Tibial nerve (tissue), 4 donors: ENCODE measurements at places on chromosomes 3 and 15. TPM values are rescaled to one million over a fixed set of nuclear protein-coding genes. Genes with fewer than 3 reads are reported as not detected.
A peak's percentile ranks its signal among the peaks of the same experiment; 100 is the strongest.

Gene TF
- 5.2 TPM for total RNA-seq

Gene LOXL1
- total RNA-seq, result 27.1 TPM

Gene NME9
- not detected for total RNA-seq

Gene MUC20
- total RNA-seq, result 67.5 TPM

Gene HYAL1
- 23.2 TPM for total RNA-seq

Gene UPK1B
- total RNA-seq, result not detected

Gene CHRNA7
- 1.3 TPM for total RNA-seq

Gene CYP8B1
- total RNA-seq, result not detected

Gene TFDP2
- 59.0 TPM for total RNA-seq

Gene ATP2C1
- total RNA-seq, result 62.5 TPM

Gene ANKUB1
- 0.84 TPM for total RNA-seq

Gene SLC25A26
- 21.0 TPM for total RNA-seq

Gene CCR4
- total RNA-seq, result not detected

Gene TMEM207
- total RNA-seq, result not detected

Gene PRR20G
- not detected for total RNA-seq

Gene ITGB5
- 172 TPM for total RNA-seq

Gene SEMA7A
- 35.6 TPM for total RNA-seq

Gene ZNF80
- not detected for total RNA-seq

Gene GOLGA8H
- total RNA-seq, result 1.1 TPM

DNA sequence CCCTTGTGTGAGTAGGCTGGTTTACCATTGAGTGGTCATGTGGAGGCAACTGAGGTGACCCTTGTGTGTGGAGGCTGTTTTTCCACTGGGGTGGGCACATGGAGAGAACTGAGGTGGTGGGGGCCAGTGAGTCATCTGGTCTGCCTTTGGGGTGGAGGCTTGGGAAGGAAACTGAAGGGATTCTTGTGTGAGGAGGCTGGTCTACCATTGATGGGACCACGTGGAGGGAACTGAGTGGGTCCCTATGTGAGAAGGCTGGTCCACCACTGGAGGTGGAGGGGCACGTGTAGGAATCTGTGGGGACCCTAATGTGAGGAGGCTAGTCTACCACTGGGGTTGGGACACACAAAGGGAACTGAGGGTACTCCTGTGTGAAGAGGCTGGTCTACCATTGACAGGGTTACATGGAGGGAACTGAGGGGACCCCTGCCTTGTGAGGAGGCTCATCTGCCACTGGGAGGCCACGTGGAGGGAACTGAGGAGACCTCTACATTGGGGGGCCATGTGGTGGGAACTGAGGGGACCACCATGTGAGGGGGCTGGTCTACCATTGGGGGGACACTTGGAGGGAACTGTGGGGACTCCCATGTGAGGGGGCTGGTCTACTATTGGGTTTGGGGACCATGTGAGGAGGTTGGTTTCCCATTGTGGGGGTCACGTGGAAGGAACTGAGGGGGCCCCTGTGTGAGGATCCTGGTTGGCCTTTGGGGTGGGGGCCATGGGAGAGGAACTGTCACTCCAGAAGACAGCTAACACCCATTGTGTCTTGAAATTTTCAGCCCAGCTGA, 164.5 kb downstream of the WNT7A start:
- H3K27me3 ChIP-seq, result no peaks in the 10 kb centered on the region
- H3K27ac ChIP-seq, result no peak overlapping the region
- no peaks in the 10 kb centered on the region for H3K36me3 ChIP-seq
- DNase-seq, result no peak

DNA sequence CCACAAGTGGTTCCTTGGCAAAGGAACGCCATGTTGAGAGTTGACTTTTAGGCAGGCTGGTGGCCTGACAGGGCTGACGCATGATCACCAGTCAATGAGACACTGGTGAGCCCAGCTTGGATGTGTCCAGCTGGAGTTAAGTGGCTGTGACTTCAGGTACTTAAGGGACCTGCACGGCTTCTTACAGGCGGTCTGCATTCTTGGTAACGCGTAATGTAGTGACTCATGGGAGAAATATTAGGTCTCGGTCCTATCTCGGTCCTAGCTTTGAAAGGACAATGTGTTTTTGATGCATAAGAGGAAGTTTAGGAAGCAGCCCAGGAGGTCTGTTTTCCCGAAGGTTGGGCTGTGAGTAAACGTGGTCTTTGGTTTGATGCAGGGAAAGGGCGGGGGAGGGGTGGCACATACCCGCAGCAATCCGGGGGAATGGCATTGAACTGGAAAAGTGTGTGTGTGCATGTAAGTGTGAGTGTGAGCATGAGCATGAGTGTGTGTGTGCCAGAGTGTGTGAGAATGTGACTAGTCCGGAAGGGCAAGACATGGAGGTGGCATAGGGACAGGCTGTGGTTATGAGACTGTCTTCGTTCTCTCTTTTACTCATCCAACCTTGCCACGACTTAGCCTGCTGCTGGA, 55.3 kb downstream of the FAM43A start:
- H3K27ac ChIP-seq, result no peak overlapping the region
- no peaks in the 10 kb centered on the region for H3K4me1 ChIP-seq
- no peaks in the 10 kb centered on the region for H3K36me3 ChIP-seq
- H3K27me3 ChIP-seq, result no peaks in the 10 kb centered on the region

- H3K27me3 ChIP-seq, result no peaks in the 10 kb centered on the region
- no peak for DNase-seq
- no peaks in the 10 kb centered on the region for H3K36me3 ChIP-seq
- H3K4me3 ChIP-seq, result no peak overlapping the region
- H3K4me1 ChIP-seq, result no peaks in the 10 kb centered on the region
Observed at GRCh38 chr3:25837038-25837437, 47.1 kb downstream of the OXSM start.

- H3K4me3 ChIP-seq, result peak overlapping the region; percentile 45
- peaks cover 47% of the 10 kb centered on the region for H3K4me1 ChIP-seq
- no peak for DNase-seq
- H3K27ac ChIP-seq, result peak overlapping the region; percentile 80
Observed at GRCh38 chr15:43509660-43510199, 7.7 kb upstream of the MAP1A start.

DNA sequence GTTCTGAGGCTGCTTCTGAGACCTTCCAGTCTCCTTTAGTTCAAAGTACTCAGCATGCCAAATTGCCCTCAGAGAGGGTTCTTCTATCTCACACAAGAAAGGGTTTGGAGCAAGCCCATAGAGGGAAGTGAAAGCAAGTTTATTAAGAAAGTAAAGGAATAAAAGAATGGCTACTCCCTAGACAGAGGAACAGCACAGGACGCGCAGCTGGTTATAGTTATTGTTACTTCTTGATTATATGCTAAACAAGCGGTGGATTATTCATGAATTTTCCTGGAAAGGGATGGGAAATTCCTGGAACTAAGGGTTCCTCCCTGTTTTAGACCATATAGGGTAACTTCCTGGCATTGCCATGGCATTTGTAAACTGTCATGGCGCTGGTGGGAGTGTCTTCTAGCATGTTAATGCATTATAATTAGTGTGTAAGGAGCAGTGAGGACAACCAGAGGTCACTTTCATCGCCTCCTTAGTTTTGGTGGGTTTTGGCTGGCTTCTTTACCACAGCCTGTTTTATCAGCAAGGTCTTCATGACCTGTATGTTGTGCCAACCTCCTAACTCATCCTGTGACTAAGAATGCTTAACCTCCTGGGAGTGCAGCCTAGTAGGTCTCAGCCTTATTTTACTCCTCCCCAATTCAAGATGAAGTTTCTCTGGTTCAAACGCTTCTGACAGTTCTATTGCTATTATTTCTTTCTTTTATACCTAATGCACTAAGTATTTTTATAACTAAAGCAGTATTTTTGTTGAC, 26.3 kb downstream of the SCN11A start:
- no peak for DNase-seq
- no peaks in the 10 kb centered on the region for H3K36me3 ChIP-seq
- H3K27me3 ChIP-seq, result no peaks in the 10 kb centered on the region
- H3K4me1 ChIP-seq, result no peaks in the 10 kb centered on the region
- no peak overlapping the region for H3K27ac ChIP-seq

- peaks cover 53% of the 10 kb centered on the region for H3K4me1 ChIP-seq
- peak overlapping the region; percentile 83 for H3K4me3 ChIP-seq
- peak overlapping the region; percentile 95 for H3K27ac ChIP-seq
- H3K36me3 ChIP-seq, result no peaks in the 10 kb centered on the region
Observed at GRCh38 chr3:129182390-129183185, 1.1 kb downstream of the CNBP start.

DNA sequence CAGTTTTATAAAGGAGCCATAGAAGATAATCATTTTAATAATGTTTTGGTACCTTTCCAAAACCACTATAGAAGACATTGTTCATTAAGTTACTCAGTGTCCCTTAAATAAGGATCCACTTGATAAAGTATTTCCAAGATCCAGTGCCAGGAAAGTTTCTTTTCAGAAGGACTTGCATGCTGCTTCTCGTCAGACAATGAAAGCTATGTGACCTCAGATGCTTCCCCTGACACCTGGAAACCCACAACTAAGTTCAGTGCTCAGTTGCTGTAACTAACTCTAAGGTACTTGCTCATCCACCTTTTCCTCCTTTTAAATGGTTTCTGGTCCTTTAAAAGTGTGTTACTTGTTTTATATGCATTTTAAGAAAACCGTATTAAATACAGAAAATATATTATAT, 7.3 kb downstream of the SSR3 start:
- no peak overlapping the region for H3K27ac ChIP-seq
- no peak for DNase-seq
- H3K27me3 ChIP-seq, result no peaks in the 10 kb centered on the region

GRCh38 chr3:105765308-105765639, 103.5 kb downstream of the CBLB start:
- no peak overlapping the region for H3K4me3 ChIP-seq
- H3K27ac ChIP-seq, result no peak overlapping the region
- no peaks in the 10 kb centered on the region for H3K27me3 ChIP-seq
- peaks cover 22% of the 10 kb centered on the region for H3K4me1 ChIP-seq
- DNase-seq, result no peak

DNA sequence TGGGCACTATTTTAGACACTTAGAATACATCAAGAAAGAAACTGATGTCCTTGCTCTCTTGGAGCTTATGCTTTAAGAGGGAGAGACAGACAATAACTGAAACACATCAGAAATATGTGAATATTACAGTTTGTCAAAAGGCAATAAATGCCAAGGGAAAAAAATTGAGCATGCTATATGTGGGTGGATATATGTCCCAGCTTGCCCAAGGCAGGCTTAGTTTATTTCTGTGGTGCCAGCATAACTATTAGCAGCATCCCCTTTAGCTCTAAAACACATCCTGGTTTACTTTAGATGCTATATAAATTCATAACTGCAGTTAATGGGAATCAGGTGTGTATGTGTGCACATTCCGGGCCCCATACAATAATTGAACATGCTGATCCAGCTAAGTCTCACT, 191.2 kb upstream of the PDZRN3 start:
- no peak for DNase-seq
- no peaks in the 10 kb centered on the region for H3K27me3 ChIP-seq
- H3K4me1 ChIP-seq, result no peaks in the 10 kb centered on the region
- H3K4me3 ChIP-seq, result no peak overlapping the region
- no peaks in the 10 kb centered on the region for H3K36me3 ChIP-seq

- H3K27me3 ChIP-seq, result no peaks in the 10 kb centered on the region
- no peaks in the 10 kb centered on the region for H3K36me3 ChIP-seq
- DNase-seq, result no peak
- no peak overlapping the region for H3K27ac ChIP-seq
Observed at GRCh38 chr3:53822331-53822741, 23.9 kb downstream of the CHDH start.

GRCh38 chr3:18900994-18901393, 247.3 kb upstream of the KCNH8 start:
- H3K27ac ChIP-seq, result peak overlapping the region; percentile 23
- DNase-seq, result no peak
- H3K4me1 ChIP-seq, result peaks cover 14% of the 10 kb centered on the region
- no peaks in the 10 kb centered on the region for H3K36me3 ChIP-seq
- H3K4me3 ChIP-seq, result no peak overlapping the region

- H3K27ac ChIP-seq, result no peak overlapping the region
- H3K36me3 ChIP-seq, result no peaks in the 10 kb centered on the region
Observed at GRCh38 chr3:139016430-139017048, 4.2 kb downstream of the PRR23B start.

GRCh38 chr15:32732574-32733157, 14.9 kb downstream of the GREM1 start:
- no peaks in the 10 kb centered on the region for H3K4me1 ChIP-seq
- H3K27me3 ChIP-seq, result no peaks in the 10 kb centered on the region
- no peak overlapping the region for H3K27ac ChIP-seq
- no peaks in the 10 kb centered on the region for H3K36me3 ChIP-seq

GRCh38 chr3:159488602-159489001, 500.0 kb upstream of the IL12A start:
- H3K27me3 ChIP-seq, result no peaks in the 10 kb centered on the region
- H3K4me3 ChIP-seq, result no peak overlapping the region
- no peak overlapping the region for H3K27ac ChIP-seq
- H3K4me1 ChIP-seq, result no peaks in the 10 kb centered on the region
- H3K36me3 ChIP-seq, result no peaks in the 10 kb centered on the region
- DNase-seq, result no peak

GRCh38 chr3:167626490-167626889, 27.3 kb downstream of the WDR49 start:
- no peaks in the 10 kb centered on the region for H3K4me1 ChIP-seq
- H3K27me3 ChIP-seq, result no peaks in the 10 kb centered on the region
- H3K4me3 ChIP-seq, result no peak overlapping the region
- no peak overlapping the region for H3K27ac ChIP-seq
- H3K36me3 ChIP-seq, result no peaks in the 10 kb centered on the region

GRCh38 chr3:159989973-159990846, 1.6 kb downstream of the IL12A start:
- H3K36me3 ChIP-seq, result no peaks in the 10 kb centered on the region
- H3K27me3 ChIP-seq, result no peaks in the 10 kb centered on the region
- no peak overlapping the region for H3K4me3 ChIP-seq
- H3K27ac ChIP-seq, result no peak overlapping the region
- DNase-seq, result no peak

- no peaks in the 10 kb centered on the region for H3K36me3 ChIP-seq
- H3K4me3 ChIP-seq, result no peak overlapping the region
- H3K27me3 ChIP-seq, result no peaks in the 10 kb centered on the region
- no peak overlapping the region for H3K27ac ChIP-seq
- DNase-seq, result no peak
- peaks cover 10% of the 10 kb centered on the region for H3K4me1 ChIP-seq
Observed at GRCh38 chr3:132606085-132606484, 9.0 kb downstream of the ACKR4 start.

GRCh38 chr15:89495638-89496145, 691 bp downstream of the RHCG start:
- no peaks in the 10 kb centered on the region for H3K27me3 ChIP-seq
- no peaks in the 10 kb centered on the region for H3K4me1 ChIP-seq
- H3K27ac ChIP-seq, result no peak overlapping the region
- DNase-seq, result no peak
- no peak overlapping the region for H3K4me3 ChIP-seq
- no peaks in the 10 kb centered on the region for H3K36me3 ChIP-seq

GRCh38 chr3:130895690-130896488, 2.0 kb downstream of the ATP2C1 start:
- no peak overlapping the region for H3K4me3 ChIP-seq
- no peaks in the 10 kb centered on the region for H3K27me3 ChIP-seq
- H3K4me1 ChIP-seq, result peaks cover 16% of the 10 kb centered on the region
- H3K27ac ChIP-seq, result no peak overlapping the region

GRCh38 chr15:30984542-30984941, 6.9 kb downstream of the MTMR10 start:
- no peaks in the 10 kb centered on the region for H3K36me3 ChIP-seq
- H3K4me3 ChIP-seq, result peak overlapping the region; percentile 8
- H3K27me3 ChIP-seq, result no peaks in the 10 kb centered on the region
- DNase-seq, result no peak
